Stimulated activated CD8-positive, alpha-beta memory T cell treated with anti-CD3 and anti-CD28 coated beads, Interleukin-2, amount 100 ng/mL, for 48 hours (primary cell): ENCODE measurements at places on chromosomes 7 and 10.

DNA sequence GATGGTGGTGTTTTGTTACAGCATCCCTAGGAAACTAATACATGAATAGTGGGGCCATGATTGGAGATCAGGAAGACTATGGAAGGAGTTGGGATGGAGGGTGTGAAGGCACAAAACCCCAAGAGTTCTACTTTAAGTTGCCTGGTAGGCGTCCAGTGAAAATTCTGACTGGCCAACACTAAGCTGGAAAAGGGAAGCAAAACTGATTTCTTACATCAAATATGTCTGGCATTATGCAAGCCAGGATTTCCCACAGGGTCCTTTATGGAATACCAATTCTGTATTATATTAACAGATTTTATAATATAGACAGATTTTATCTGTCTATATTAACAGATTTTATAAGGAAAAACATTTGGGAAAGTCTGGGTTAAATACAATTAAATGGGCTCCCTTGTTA is 16.2 kb downstream of the CPVL start:
- DNase-seq: no peak

GRCh38 chr10:17033529-17034260 is 95.9 kb downstream of the CUBN start:
- DNase-seq: no peak

GRCh38 chr7:150336746-150337145 is 4.7 kb downstream of the RARRES2 start:
- DNase-seq: no peak

GRCh38 chr7:501526-501925 is 18.1 kb downstream of the PDGFA start:
- no peak for DNase-seq

GRCh38 chr10:15140698-15141097 is 27.8 kb downstream of the NMT2 start:
- DNase-seq: no peak

GRCh38 chr7:100432621-100433275 is 3.1 kb downstream of the MEPCE start:
- DNase-seq: no peak

- no peak for DNase-seq
These were observed at the start of gene CALD1 for GRCh38 chr7:134778941-134779740. Gene CALD1 (plus strand): TSS chr7:134779634. CDS start chr7:134867734, 88,100 bp downstream.

DNA sequence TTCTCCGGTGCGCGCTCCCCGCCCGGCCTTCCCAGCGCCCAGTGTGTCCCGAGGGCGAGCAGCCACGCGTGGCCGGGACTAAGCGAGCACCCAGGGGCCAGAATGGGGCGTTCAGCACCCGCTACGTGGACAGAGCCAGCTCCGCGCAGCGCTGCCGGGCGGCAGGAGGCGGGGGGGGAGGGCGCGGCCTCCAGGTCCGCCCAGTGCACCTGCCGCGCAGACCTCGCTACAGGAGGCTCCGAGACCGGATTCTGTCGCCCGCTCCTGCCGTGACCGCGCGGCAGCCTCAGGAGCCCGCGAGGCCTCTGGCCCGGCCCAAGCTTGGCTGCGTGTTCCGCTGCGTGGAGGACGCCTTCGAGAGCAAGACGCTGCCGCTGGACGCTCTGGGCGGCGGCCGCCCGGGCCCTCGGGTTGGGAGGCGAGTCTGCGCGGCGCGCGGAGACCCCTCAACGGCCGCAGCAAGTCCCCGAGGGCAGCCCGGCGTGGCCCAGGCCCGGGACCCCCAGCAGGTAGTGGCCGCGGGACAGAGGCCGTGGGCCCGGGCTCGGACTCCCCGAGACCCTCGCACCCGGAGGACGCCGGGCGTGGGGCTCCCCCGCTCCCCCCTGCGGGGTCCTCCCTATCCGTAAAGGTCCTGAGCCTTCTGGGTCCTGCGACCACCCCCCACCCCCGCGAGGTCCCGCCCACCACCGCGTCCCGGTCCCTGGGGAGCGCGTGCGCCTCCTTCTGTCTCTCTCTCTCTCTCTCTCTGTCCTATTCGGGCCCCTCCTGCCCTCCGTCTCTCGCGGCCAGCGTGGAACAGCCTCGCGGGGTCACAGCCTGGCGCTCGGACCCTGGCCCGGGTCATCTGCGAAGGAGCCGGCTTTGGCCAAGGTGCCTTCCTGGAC is 904 bp upstream of the DPYSL4 start:
- no peak for DNase-seq

DNA sequence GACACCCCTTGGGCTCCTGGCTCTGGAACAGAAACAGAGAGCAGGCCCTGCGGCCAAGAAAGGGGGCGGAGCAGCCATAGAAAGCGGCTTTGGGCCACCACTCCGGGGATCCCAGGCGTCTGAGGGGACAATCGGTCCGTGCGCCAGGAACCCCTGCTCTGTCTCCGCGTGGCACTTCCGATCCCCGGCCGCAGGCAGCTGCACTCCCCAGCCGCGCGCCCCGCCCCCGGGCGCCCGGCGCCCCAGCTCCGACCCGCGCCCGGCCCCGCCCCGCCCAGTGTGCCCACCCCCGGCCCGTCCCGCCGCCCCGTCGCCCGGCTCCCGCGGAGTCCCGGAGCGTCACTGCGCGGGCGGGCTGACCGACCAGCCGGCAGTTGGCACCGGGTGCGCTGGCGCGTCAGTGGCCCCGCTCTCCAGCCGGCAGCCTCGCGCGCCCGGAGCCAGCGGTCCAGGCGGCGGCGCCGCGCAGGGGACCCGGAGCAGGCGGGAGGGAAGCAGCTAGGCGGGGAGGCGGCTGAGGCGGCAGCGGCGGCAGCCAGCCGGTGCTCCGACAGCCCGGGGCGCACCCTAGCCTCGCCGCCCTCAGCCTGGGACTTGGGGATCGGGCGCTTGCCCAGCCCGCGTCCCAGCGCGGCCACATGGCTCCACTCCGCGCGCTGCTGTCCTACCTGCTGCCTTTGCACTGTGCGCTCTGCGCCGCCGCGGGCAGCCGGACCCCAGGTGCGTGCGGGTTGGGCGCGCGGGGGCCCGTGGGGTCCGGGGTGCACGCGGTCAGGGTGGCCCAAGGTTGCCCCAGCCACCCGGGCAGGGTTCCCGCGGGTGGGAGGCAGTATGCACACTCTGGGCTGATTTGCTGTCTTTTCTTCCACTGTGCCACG is at the start of gene ADAMTS14:
Gene ADAMTS14, plus strand, starts transcription at position 342 of the 878 bp plus-strand sequence. Its CDS starts 297 bp downstream, at position 639.
- DNase-seq: peak; percentile 23

GRCh38 chr7:39693812-39694211 is 70.4 kb downstream of the RALA start:
- no peak for DNase-seq

- DNase-seq: no peak
These were observed 202.6 kb upstream of the RNF32 start for GRCh38 chr7:156438011-156438410.

DNA sequence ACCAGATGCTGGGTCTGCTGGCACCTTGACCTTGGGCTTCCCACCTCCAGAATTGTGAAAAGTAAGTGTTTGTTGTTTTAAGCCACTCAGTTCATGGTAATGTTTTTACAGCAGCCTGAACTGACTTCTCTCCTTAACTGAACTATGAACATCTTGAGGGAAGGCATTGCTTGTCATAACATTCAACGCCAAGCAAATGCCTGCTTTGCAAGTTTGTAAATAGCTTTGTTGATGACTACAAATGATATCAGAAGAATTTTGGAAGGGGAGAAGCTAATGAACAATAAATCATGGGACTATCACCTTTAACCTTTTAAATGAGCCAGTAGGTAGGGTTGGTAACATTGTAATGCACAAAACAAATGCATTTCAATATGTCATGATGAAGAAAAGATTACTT is 402.4 kb upstream of the ADARB2 start:
- DNase-seq: no peak

- no peak for DNase-seq
These were observed 68.6 kb downstream of the DYNC2I1 start for GRCh38 chr7:158924956-158925355.

GRCh38 chr10:101123815-101124617 is 7.1 kb upstream of the TLX1 start:
- no peak for DNase-seq

DNA sequence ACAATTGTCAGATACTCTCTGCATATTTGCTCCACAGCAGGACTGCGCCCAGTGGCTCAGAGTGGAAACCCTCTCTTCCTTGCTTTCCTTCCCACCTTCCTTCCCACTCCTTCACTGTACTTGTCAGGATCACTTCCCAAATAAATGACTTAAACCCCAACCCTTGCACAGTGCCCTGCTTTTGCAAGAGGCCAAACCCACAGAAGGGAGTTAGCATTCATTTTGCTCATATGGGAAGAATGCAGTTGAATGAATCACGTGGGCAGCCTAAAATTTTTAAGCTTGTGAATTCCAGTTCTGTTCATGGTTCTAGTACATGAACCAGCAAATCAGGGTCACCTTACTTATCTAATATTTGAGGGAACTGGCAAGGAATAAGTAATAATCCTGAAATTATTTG is 47.7 kb upstream of the SFMBT2 start:
- DNase-seq: no peak

- DNase-seq: no peak
These were observed 252.6 kb upstream of the IGFBP3 start for GRCh38 chr7:46173476-46174195.

GRCh38 chr7:4237296-4238235 is 444.5 kb upstream of the FOXK1 start:
- no peak for DNase-seq

GRCh38 chr7:712381-713138 is 13.9 kb upstream of the DNAAF5 start:
- no peak for DNase-seq

- no peak for DNase-seq
These were observed 26.9 kb upstream of the SORBS1 start for GRCh38 chr10:95588025-95588424.
